Activated CD4-positive, alpha-beta T cell treated with anti-CD3 and anti-CD28 coated beads, Interleukin-2, amount 50 U/mL, for 4 hours (primary cell): ENCODE measurements at places on chromosomes 4 and X.

GRCh38 chrX:151796576-151796975, 62.0 kb downstream of the CNGA2 start:
- DNase-seq = no peak

DNA sequence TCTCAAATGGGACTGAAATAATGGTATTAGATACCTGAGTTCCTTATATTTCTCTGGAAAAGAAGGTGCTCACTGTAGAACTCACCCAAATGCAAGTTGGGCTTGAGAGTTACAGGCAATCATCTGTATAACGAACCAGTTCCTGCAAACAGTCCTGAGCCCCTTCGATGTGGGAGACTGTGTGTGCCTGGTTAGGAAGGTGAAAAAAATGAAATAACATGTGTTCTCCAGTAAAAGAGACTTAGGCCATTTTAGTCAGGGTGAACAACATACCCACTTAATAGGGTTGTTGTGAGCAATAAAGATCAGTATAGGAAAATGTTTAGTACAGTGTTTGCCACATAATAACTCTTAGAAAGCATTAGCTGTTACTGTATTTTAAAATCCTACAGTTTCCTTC, 23.4 kb downstream of the STIM2 start:
- no peak for DNase-seq

GRCh38 chrX:25191403-25191802, 175.6 kb upstream of the ARX start:
- no peak for DNase-seq

GRCh38 chr4:152206646-152207377, 329.1 kb downstream of the FBXW7 start:
- no peak for DNase-seq

GRCh38 chr4:3681191-3681590, 85.0 kb upstream of the ADRA2C start:
- no peak for DNase-seq

DNA sequence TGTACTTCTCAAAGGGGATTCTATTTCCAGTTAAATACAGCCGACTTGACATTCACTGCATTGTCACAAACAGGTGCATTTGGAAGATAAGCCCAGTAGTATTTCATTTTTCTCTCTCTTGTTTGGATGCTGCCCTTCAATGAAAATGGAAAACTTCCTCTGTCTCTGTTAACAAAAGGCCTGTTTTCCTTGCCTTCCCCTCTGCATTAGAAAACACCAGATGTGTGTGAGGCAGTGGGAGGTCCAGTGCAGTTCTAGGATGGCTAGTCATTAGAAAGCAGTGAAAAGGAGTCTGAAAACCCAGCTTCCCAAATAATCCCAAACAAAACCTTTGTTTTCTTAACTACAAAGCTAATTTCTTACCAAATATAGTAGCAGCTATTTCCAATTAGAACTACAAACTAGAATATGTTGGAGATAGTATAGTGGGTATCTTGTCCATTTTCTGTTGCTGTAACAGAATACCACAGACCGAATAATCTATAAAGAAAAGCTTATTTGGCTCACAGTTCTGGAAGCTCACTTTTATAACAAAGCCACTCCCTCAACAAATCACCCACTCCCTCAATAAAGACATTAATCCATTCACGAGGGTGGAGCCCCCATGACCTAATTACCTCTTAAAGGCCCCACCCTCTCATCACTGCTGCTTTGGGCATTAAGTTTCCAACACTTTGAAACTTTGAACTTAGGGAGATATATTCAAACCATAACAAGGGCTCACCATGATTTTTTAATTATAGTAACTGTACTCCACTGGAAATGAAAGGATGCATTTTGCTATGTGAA, 452.1 kb upstream of the RPS6KA3 start:
- no peak for DNase-seq

DNA sequence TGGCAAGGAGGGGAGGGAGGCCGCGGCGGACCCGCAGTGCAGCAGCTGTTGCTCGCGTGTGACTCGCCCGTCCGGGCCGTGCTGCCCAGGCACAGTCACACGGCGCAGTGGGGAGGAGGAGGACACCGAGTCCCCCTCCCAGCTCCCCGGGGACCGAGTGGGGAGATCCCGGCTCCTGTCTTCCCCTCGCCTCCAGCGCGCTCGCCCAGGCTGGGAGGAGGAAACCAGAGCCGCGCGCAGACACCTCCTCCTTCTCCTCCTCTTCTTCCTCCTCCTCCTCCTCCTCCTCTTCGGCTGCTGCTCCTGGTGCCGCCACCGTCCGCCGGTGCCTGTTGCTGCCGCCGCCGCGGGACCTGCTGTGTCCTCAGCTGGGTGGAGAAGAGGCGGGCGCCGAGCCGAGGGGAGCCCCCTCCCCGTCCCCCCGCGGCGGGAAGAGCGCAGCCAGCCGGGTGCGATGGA, at the start of gene TBC1D1:
TSS of gene TBC1D1 (plus strand) at position 284 of the 459 bp plus-strand sequence. CDS start 11,012 bp downstream, outside the sequence.
- peak; percentile 38 for DNase-seq

- DNase-seq = no peak
Observed at GRCh38 chr4:101972791-101973190, 182.3 kb downstream of the BANK1 start.

DNA sequence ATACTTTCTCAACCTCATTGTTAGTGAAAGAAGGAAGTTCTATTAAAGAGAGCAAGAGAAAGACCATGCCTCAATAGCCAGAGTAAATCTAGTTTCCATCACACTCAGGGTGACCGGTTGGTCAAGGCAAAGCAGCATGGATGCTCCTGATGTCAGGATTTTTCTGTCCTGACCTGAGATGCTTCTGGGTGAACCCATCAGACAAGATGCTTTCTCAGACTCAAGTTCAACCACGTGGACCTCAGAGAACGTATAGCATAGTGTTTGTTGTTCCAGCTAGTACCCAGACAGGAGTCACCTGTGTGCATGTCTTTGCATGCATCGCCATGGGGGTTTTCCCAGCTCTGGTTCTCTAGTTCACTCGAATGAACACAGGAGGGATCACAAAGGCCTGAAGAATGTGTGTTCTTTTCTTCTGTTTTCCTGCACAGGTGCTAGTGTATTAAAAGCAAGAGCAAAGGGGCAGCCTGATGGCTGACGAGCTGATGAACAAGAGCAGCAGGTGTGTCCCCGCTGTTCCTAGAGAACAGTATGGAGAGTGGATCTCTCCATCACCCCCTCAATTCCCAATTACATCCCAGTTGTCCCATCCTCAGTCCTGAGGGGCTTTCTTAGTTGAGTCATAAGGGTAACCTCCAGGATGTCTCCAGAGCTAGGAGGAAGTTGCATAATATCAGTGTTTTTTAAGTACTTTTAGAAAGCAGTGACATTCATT, 110.5 kb upstream of the ENPP6 start:
- DNase-seq = no peak

DNA sequence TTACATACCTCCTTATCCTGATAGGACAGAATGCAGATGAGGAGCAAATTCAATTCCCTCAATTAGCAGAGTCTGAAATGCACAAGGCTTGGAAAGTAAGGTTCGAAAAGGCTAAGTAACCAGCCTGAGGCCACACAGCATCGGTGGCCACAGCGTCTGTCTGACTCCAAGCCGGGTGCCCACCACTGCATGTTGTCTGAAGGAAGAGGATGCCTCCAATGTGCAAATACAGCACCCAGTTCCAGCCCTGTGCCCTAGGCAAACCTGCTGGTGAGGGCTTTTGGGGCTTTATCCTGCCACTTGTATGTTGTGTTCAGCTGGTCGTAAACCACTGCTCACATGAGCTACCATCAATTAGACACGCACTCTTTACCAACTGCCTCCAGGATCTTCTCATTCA, 48.6 kb upstream of the PPP2R2C start:
- no peak for DNase-seq

GRCh38 chrX:118239178-118239870, 106.6 kb upstream of the WDR44 start:
- DNase-seq = no peak

- DNase-seq = no peak
Observed at GRCh38 chrX:38368774-38369173, 16.4 kb downstream of the OTC start.
